ENCODE measurements at places on chromosomes 5 and 9.

GRCh38 chr5:170628691-170629565 lies 125.1 kb downstream of the KCNIP1 start:
- DNase-seq = no peak

GRCh38 chr9:122265149-122265915 lies 650 bp downstream of the MRRF start:
- DNase-seq = peak; percentile 1

GRCh38 chr9:129145316-129145715 lies 32.7 kb downstream of the IER5L start:
- no peak for DNase-seq

- DNase-seq = no peak
Measured at GRCh38 chr5:6193310-6193709, 185.0 kb downstream of the MED10 start.

DNA sequence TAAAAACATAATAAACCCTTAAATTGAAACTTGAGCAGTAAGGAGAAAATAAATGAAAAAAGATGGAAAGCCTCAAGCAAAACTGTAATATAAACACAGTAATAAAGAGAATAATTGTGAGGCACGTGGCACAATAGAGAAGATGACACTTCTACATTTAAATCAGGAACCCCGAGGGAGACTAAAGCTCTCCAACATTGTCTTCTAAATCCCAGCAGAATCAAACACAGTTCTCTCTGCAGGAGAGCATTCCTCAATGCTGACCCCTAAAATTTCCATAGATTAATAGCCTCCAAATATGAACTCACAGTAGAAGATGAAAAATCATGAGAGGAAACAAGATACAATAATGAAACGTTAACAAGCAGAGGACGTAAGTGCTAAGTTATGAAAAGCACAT lies 721.2 kb upstream of the COX7C start:
- no peak for DNase-seq

DNA sequence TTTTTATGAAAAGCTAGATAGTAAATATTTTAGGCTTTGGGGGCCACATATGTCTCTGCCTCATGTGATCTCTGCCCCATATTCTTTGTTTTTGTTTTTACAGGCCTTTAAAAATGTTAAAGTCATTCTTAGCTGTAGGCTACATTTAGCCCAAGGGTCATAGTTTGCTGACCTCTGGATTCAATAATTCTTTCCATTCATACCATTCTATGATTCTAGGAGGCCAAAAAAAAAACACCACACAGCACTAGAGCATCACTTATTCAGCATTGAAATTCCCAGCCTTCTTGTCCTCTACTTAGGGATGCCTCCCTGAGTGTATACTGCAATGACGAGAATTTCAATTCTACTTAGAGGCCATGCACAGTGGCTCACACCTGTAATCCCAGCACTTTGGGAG lies 17.0 kb downstream of the PTCD2 start:
- no peak for DNase-seq

DNA sequence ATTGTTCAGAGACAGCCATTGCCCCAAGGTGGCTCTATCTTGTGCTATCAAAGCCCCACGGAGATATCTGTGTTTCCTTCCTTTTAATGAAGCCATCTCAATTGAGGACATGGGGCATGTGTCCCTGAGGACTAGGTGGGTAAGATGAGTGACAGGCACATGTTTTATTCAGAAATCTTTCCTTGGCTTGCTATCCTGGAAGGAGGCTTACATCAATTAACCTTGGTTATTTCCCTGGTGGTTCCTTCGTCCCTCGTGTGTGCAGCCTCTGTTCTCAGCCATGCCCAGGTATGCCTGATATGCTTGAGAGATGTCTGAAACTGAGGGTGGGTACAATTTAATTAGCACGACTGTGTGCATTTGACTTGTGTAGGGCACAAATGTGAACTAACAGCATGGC lies 102.2 kb upstream of the TUT7 start:
- DNase-seq = no peak

- DNase-seq = no peak
Measured at GRCh38 chr9:135615666-135616618, 23.4 kb downstream of the GLT6D1 start.

- DNase-seq = peak; percentile 46
Measured at GRCh38 chr9:96655198-96655851, at the start of gene PRXL2C. TSS of gene PRXL2C (minus strand) at chr9:96655317. CDS start at chr9:96655281, 36 bp downstream.

- no peak for DNase-seq
Measured at GRCh38 chr5:165808335-165808734, 2302.9 kb downstream of the MAT2B start.

GRCh38 chr5:96338091-96338490 lies 95.0 kb downstream of the PCSK1 start:
- DNase-seq = no peak

Measured in hematopoietic multipotent progenitor cell (in vitro differentiated cells).